ENCODE measurements at places on chromosomes 11 and 22.

GRCh38 chr11:67323526-67323925, 20.2 kb downstream of the SSH3 start:
- DNase-seq = no peak

DNA sequence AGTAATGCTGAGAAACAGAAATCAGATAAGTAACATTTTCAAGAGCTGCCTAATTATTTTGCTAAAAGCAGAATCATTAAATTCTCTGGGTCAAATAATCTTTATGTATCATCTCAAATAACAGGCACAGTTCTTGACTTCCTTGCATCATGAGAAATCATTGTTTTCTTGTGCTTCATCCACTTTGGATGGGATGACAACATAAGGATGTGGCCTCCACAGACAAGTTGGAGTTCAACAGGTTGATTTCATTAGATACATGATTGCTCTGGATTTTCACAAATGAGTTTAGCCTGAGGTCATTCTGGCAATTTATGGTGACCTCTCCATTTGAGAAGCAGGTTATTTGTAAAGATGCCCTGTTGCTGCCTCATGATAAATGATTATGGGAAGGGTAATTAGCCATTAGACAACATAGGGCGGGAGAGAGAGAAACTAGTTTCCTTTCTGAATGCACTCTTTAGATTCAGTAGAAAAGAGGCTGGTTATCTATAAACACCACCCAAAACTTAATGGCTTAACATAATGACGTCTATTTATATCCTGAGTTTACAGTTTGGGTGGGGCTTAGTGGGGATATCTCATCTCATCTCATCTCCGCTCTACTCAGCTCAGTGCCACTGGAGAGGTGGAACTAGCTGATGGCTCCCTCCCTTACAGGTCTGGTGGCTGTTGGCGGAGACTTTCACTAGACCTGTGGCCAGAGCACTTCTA, 35.0 kb upstream of the ADORA2A start:
- no peak for DNase-seq

- DNase-seq = no peak
These were observed 48.9 kb downstream of the CDPF1 start for GRCh38 chr22:46201059-46201757.

- no peak for DNase-seq
These were observed 20.9 kb downstream of the SPTBN2 start for GRCh38 chr11:66708094-66708493.

GRCh38 chr22:49300241-49300640, 527.4 kb downstream of the BRD1 start:
- DNase-seq = no peak

- DNase-seq = no peak
These were observed 2.8 kb downstream of the PDXP start for GRCh38 chr22:37661160-37661924.

DNA sequence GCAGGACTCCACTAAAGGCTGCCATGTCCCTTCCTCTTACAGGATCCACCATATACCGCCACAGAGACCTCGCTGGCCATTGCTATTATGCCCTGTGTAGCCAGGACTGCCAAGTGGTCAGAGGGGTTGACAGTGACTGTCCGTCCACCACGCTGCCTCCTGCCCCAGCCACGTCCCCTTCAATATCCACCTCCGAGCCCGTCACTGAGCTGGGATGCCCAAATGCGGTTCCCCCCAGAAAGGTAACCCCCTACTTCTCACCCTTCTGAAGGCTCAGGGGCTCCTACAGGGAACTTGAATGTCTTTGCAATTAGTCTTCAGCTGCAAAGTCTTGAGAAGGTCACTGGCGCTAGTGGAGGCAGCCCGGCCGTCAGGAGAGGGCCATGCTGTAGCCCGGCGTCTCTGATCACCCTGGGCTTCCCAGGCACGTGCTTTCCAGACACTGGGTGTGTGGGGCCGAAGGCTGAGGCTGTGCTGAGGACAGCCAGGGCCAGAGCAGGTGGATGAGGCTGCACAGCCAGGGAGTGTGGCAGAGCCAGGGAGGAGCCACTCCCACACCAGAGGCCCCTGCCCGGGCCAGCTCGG, 30.0 kb upstream of the MUC5B start:
- DNase-seq = no peak

GRCh38 chr11:762421-763072, 14.7 kb downstream of the GATD1 start:
- DNase-seq = no peak

GRCh38 chr11:104858882-104859775, 39.1 kb downstream of the CASP12 start:
- peak; percentile 17 for DNase-seq

- no peak for DNase-seq
These were observed 27.2 kb downstream of the NAV2 start for GRCh38 chr11:19739872-19740271.

- no peak for DNase-seq
These were observed 2.9 kb upstream of the HORMAD2 start for GRCh38 chr22:30077279-30077880.

DNA sequence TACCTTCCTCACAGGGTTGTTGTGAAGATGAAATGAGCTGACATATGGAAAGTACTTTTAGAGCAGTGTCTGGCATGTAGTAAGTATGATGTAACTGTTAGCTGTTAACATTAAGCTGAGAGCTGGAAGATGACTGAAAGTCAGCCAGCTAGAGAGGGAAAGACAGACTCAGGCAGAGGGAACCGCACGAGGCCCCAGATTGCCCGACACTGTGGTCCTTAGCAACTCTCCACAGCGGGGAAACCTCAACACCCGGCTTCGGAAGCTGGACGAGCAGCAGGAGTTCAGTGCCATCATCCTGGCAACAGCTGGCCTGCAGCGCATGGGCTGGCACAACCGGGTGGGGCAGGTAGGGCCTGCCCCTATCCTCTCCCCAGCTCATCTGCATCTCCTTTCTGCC, 6.5 kb downstream of the HMBS start:
- no peak for DNase-seq

- no peak for DNase-seq
These were observed 1.8 kb downstream of the GAS2 start for GRCh38 chr11:22668005-22668796.

DNA sequence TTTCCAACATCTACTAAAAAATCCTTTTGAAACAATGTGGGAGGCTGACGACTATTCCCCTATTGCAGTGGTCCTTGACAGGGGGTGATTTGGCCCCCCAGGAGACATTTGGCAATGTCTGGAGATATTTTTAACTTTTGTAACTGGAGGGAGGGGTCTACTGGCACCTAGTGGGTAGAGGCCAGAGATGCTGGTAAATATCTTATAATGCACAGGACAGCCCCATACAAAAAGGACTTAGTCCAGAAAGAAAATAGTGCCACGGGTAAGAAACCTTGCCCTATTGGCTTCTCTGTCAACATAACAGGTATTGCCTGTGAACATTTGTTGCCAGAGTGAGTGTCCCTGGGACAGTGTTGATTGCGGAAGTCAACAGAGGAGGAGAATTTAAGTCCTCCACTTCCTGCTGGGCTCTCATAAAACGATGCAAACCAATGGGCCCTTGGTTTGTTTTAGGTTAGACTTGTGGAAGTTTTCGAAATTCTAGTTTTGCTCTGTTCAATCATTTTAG, 101.6 kb downstream of the MAML2 start:
- DNase-seq = no peak

Data from GM10248 (cell line).